ENCODE measurements at places on chromosomes 6 and 20. TPM values are rescaled to one million over a fixed set of nuclear protein-coding genes. Genes with fewer than 3 reads are reported as not detected.

COQ3 gene
- total RNA-seq = 3.4 TPM

ABRACL gene
- 46.2 TPM for total RNA-seq

RPL7L1 gene
- total RNA-seq = 95.1 TPM

FAM217B gene
- total RNA-seq = 2.9 TPM

SCGN gene
- total RNA-seq = not detected

LYRM4 gene
- 16.1 TPM for total RNA-seq

CCM2L gene
- total RNA-seq = 0.65 TPM

AKAP12 gene
- 89.6 TPM for total RNA-seq

SIGLEC1 gene
- not detected for total RNA-seq

TRIM31 gene
- total RNA-seq = not detected

ATP6V1G2 gene
- total RNA-seq = 1.3 TPM

SDCBP2 gene
- total RNA-seq = 4.1 TPM

TPX2 gene
- 20.9 TPM for total RNA-seq

SUMO4 gene
- total RNA-seq = 0.16 TPM

TDRD6 gene
- total RNA-seq = not detected

PAK5 gene
- total RNA-seq = not detected

UNC5CL gene
- total RNA-seq = not detected

PCMT1 gene
- 105 TPM for total RNA-seq

PRICKLE4 gene
- total RNA-seq = not detected

All from cardiac atrium fibroblast (primary cell).